ENCODE measurements at places on chromosomes 11 and 22.

DNA sequence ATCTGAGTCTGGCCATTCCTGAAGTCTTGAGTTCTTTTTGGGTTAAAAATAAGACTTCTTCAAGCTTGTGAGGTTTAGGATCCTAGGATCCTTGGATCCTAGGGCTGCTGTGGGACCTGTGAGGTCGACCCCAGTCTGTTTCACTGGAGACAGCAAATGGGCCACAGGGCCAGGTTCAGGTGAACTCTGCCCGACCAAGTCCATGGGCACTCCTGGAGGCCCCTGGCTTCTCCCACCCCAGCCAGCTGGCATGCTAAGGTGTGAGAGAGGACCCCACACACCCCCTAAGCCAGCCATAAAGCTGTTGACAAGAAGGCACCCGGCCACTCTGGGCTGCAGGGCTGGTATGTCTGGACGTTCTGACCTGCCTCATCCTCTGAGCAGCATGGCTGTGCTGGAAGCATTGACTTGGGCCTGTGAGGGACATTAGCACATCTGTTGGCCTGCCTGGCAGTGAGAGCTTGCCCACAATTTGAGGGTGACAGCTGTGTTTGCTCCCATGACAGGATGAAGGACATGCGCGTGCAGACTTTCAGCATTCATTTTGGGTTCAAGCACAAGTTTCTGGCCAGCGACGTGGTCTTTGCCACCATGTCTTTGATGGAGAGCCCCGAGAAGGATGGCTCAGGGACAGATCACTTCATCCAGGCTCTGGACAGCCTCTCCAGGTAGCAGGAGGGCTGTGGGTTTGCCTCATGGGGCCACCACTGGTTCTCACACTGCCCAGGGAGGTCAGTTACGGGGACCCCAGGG is 16.0 kb downstream of the CLDN5 start:
- no peak for DNase-seq

- DNase-seq, result no peak
Observed at GRCh38 chr11:76738618-76739240, 44.4 kb upstream of the TSKU start.

GRCh38 chr11:2675540-2675939 is 24.3 kb downstream of the KCNQ1OT1 start:
- no peak for DNase-seq

GRCh38 chr11:70183032-70183431 is 20.1 kb upstream of the FADD start:
- no peak for DNase-seq

GRCh38 chr11:15141381-15141780 is 26.7 kb downstream of the INSC start:
- no peak for DNase-seq

- DNase-seq, result no peak
Observed at GRCh38 chr11:67375320-67376055, 2.1 kb upstream of the CLCF1 start.

GRCh38 chr11:44463751-44464150 is 101.7 kb upstream of the CD82 start:
- DNase-seq, result no peak

- no peak for DNase-seq
Observed at GRCh38 chr22:44286646-44287045, 26.1 kb downstream of the SHISAL1 start.

DNA sequence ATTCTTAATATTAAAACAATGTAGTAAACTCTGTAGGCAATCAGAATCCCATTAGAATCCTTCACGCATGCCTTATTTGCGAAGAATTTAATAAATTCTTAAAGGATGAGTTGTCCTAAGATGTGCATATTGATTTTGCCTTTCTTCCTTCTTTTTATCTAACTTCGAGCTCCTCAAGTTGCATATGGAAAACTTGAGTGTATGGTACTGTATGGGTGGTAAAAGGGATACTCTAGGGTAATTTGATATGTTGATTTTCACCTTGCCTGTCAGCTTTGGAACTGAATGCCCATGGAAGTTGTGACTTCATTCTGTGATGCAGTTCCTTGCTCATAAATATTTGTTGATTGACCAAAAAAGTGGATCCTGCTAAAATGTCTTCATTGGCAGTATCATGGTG is 193.8 kb downstream of the DDX10 start:
- DNase-seq, result no peak

GRCh38 chr11:99425596-99425995 is 404.8 kb downstream of the CNTN5 start:
- no peak for DNase-seq

DNA sequence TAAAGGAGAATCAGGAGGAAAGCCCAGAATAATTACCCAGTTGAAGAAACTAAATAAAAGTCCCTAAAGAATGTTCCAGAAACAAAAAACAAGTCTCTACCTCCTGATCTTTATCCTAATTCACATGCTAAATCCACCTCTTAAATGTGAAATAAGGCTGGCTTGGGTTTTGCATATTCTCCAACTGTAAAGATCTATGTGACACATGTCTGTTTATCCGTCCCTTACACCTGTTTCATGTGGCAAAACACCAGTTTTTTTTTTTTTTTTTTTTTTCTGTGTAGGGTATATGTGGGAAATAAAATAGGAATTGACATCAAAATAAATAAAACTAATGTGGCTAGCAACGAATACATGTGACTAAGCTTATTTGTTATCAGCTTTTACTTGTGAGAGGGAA is 70.5 kb downstream of the NARS2 start:
- no peak for DNase-seq

DNA sequence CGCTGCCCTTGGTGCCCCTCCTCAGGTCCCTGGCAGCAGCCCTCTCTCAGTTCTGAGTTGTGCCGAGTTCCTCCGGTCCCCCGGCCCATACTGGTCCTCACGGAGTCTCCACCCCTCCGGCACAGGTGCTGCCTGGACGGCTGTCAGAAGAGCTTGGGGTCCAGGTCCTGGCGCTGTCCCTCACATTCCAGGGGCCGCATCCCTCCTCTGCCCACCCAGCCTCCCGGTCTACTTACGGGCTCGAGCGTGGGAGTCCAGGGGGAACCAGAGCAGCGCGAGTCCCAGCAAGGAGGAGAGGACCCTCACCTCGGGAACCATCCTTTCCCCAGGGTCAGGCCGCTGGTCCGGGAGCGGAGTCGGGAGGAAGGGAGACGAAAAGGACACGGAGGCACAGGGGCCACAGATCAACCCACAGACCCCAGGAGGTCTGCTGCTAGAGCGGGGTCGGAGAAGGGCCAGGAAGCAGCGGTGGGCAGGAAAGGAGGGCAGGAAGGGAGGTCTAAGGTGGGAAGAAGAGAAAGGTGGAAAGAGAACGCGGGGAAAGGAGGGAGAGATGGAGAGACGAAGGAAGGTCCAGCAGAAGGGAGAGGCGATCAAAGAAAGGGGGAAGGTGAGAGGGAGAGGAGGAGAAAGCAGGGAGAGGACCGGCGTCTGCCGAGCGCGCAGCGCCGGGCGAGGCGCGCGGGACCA is 510 bp downstream of the CHRDL2 start:
- no peak for DNase-seq

GRCh38 chr22:30286813-30287647 is 2.3 kb downstream of the CASTOR1 start:
- DNase-seq, result no peak

DNA sequence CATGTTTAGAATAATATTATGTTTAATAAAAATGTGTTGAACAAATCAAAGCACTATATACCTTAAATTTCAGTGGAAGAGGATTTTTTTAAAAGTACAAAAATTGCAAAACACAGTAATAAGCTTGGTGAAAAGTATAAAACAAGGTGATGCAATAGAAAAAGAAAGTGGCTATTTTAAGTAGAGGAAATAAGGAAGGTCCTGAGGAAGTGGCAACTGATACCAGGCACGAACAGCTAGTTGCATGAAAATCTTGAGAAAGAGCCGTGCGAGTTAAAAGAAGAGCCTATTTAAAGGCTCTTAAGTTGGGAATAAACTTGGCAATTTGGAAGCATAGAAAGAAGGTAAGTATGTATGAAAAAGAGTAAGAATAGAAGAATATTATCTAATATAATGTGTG is 1679.3 kb downstream of the LRRC4C start:
- no peak for DNase-seq

DNA sequence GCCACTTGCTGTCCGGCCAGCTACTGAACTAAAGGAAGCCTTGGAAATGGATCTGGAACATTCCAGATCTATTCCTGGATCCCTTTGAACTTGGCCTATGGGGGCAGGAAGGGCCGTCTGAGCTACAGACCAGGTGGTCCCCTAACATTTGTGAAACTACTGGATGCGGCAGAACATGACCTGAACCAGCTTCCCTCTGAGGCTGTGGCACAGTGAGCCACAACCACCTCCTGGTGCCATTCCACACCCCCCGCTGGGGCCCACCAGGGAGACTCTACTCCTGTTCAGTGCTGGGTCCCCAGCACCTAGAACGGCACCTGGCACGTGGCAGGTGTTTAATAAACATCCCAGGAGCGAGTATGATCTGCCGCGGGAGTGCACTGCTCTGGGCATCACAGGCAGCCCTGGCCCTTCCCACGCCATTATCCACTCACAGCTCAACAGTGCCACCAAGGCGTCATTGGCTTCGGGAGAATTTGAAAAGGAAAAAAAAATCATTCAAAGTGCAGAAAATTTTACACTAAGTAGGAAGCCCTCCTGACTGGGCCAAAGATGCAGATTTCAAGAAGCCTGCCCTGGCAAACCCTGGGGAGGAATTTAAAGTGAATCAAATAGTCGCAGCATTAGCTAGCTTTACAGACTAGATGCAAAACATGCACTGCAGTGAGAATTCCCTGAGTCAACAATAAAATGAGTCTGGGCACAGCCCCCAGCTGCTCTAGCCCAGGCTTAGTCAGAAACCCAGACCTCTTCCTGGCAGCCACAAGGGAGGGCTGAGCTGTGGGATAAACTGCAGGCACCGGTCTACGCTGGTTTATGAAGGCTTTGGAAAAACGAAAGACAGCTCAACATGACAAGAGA is 14.3 kb upstream of the EFCAB6 start:
- no peak for DNase-seq

- no peak for DNase-seq
Observed at GRCh38 chr11:8096575-8096974, 15.6 kb downstream of the TUB start.

- no peak for DNase-seq
Observed at GRCh38 chr11:3845670-3846069, 4.9 kb upstream of the RHOG start.

- no peak for DNase-seq
Observed at GRCh38 chr11:10633261-10633660, 60.3 kb downstream of the IRAG1 start.

- no peak for DNase-seq
Observed at GRCh38 chr11:126510621-126511370, 155.3 kb downstream of the ST3GAL4 start.

DNA sequence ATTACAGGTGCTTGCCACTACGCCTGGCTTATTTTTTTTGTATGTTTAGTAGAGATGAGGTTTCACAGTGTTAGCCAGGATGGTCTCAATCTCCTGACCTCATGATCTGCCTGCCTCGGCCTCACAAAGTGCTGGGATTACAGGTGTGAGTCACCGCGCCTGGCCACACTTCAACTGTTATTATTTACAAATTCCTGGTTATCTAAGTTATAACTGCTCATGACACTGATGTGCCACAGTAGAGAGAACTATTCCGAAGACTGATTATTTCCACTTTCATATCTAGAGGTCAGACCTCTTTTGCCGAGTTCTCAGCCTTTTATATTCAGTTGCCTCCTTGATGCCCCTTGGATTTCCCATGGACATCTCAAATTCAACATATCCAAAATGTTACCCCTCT is 3.9 kb upstream of the NUP160 start:
- DNase-seq, result no peak

DNA sequence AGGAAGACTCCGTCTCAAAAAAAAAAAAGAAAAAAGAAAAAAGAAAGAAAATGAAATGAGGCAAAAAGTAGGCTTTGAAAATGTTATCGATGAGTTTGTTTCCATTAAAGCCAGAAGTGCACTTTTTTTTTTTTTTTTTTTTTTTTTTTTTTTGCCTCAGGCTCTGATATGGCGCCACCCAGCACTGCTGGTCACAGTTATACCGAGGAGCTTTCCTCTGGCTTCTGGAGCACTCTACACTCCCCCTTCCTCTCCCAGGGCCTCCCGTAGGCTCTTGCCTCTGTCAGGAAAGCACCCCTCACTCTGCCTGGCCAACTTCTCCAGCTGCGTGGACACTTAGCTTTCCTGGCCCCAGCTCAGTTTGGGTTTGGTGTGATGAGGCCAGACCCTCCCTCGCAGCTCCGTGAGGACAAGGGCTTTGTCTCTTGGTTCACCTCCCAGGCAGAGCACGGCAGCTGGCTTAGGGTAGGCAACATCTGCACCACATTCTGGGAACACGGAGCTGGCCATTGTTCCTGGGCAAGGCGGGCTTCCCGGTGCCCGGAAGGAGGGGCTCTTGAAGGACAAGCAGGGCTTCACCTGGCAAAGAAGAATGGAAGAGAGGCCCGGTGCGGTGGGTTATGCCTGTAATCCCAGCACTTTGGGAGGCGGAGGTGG is 16.9 kb downstream of the FADS2 start:
- peak; percentile 64 for DNase-seq

- DNase-seq, result no peak
Observed at GRCh38 chr11:20661445-20661844, 7.9 kb upstream of the NELL1 start.

DNA sequence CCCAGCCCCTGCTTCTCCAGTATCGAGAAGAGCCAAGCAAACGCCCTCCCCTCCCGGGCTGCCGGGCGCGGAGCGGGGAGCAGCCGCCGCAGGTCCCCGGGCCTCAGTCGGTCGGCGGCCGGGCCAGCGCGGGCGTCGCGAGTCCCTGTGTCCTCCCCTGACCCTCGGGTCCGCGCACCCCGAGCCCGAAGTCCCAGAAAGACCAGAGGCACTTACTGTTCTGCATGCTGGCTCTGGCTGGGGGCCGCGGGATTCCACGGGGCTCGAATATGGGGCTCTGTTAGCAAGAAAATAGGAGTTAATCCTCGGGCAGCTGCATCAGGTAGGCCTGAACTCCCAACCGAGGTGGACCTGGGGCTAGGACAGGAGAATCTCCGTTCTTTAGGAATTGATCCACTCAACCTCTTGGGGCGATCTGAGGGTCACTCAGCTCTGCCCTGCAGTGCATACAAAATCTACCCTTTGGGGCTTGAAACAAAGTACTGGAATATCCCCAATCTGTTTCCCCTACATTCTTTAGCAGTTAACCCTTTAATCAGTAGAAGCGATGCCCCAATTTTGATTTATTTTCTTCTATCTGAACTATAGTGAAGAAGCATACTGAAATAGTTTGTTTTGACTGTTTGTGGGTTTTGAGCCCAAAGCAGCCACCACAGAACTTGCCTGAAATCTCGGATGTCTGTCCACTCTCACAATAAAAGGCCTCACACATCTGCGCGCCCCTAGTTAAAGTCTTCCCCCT is 4.8 kb downstream of the PAX6 start:
- DNase-seq, result no peak

DNA sequence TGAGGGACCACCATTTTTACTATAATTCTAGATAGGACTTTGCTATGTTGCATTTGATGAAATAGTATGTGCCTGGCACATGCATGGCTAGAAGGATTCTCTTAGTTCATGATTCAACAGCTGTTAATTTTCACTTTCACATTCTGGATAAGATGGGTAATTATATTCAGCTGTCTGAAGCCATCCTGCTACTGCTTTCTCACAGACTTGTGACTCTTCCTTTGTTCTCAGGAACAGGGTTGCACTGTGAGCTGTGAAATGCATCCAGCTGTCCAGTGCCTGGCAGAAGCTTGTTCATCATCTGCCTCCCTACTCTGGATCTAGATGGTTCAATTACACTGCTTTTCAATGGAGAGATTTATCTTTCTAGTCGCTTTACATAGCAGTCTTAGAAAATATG is 610.1 kb upstream of the ANO5 start:
- peak; percentile 12 for DNase-seq

GRCh38 chr11:69810289-69811118 is 8.7 kb downstream of the FGF3 start:
- no peak for DNase-seq

- DNase-seq, result peak; percentile 94
Observed at GRCh38 chr11:62678770-62679696, at the start of gene UBXN1. Gene UBXN1, minus strand, starts transcription at chr11:62679073. Its CDS starts 150 bp downstream, at chr11:62678923.
